Calu3 (cell line): ENCODE measurements at places on chromosomes 7 and 10.

- no peak for DNase-seq
Observed at GRCh38 chr7:75804004-75804403, 9.6 kb downstream of the CCL24 start.

- DNase-seq, result no peak
Observed at GRCh38 chr10:18140149-18140956, at the start of gene CACNB2. Gene CACNB2, plus strand, starts transcription at chr10:18140424.

DNA sequence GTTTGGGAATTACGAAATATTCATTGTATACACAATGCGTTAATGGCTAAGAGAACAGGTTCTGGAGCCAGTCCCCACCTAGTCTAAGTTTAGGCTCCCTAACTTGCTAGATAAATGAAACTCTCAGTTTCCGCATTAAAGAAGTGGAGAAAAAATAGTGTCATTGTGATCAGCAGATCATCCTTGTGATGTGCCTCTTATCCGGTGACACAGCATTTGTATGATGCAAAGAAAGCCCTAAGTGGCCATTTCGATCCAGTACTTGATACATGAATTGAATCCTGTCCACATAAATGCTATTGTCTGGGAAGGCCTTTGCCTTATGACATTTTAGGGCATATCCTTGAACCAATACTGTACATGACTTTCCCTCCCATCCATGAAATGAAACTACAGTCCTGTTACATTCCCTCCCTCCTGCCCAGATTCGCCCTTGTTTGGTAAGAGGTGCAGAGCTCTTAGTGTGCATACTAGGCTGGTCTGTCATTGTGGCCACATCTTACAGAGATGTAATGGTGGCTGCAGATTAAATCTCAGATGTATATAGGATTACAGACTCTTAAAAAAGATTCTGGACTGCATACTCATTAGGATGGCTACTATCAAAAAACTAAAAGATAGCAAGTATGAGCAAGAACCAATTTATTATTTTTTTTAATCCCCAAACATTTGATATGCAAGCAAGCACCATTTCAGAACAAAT lies 80.9 kb downstream of the LRRC4 start:
- DNase-seq, result no peak

DNA sequence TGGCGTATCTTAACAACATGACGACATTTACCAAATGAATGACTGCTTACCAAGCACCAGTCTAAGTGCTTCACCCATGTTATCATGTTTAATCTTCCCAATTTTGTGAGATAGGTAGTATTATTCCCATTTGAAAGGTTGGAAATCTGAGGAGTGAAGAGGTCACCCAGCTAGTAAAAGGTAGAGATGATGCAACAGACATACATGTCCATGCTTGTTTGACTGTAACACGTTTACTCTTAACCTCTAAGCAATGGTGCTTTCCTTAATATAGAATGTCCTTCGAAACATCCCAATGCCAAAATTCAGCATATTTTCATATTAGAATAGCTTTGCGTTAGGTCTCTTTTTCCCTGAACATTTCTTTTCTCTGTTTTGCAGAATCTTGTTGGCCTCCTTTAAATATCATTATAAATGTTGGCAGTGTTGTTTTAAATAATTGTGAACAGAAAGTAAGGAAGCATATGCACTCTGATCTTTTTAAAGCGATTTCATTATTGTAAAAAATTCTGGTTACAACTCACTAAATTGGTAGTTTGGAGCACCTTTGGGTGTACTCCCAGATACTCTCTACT lies 722.8 kb downstream of the AUTS2 start:
- DNase-seq, result no peak

- DNase-seq, result no peak
Observed at GRCh38 chr10:130430291-130430690, 294.1 kb downstream of the GLRX3 start.

DNA sequence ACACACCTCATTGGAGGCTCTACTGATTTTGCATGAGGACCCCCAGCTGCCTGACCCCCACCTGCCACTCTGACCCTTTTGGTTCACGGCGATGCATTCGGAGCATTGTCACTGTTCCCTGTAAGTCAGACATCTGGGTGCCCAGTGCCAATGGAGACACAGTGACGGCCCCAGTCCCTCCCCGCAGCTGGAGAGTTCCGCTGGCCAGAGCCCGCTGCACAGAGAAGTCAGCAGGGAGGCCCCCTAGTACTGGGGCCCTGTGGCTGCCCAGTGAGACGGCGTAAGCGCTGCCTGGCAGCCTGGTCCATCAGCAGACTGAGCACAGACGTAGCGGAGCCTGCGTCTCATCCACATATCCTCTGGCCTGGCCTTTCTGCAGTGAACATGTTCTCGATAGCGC lies 77.5 kb downstream of the NKX6-2 start:
- DNase-seq, result no peak

- DNase-seq, result peak; percentile 48
Observed at GRCh38 chr10:132096223-132096622, 30.5 kb downstream of the JAKMIP3 start.

- no peak for DNase-seq
Observed at GRCh38 chr10:106573106-106573505, 591.4 kb downstream of the SORCS1 start.
